ENCODE measurements at places on chromosomes 11 and 22. TPM values are rescaled to one million over a fixed set of nuclear protein-coding genes. Genes with fewer than 3 reads are reported as not detected.

The MS4A1 gene
- total RNA-seq = 0.17 TPM

The MS4A12 gene
- not detected for total RNA-seq

The RCOR2 gene
- 3.0 TPM for total RNA-seq

DNA sequence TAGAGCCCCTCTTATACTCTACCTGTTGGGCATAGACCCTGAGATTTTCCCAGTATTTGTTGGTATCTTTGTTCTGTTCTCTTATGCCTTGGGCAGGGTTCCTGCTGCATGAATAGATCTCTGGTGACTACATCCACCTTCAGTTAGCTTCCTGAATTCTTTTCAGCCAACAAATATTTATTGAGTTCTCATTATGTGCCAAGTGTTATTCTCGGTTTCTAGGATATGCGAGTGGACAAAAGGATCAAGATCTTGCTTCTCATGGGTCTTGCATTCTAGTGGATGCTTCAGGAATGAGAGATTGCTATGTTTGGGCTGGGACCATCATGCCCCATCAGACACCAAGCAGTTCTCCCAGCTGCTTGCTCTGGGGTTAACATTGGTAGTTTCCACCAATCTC lies 340.0 kb downstream of the METTL15 start:
- H3K4me1 ChIP-seq = no peaks in the 10 kb centered on the region
- DNase-seq = no peak
- no peak overlapping the region for H3K4me3 ChIP-seq

GRCh38 chr22:44544816-44545433 lies 46.9 kb upstream of the RTL6 start:
- H3K36me3 ChIP-seq = no peaks in the 10 kb centered on the region
- H3K4me1 ChIP-seq = peaks cover 4% of the 10 kb centered on the region
- no peak overlapping the region for H3K4me3 ChIP-seq
- H3K27me3 ChIP-seq = no peaks in the 10 kb centered on the region
- no peak for DNase-seq
